Substantia nigra (tissue), 51 donors: ENCODE measurements at places on chromosomes 1 and 21.

DNA sequence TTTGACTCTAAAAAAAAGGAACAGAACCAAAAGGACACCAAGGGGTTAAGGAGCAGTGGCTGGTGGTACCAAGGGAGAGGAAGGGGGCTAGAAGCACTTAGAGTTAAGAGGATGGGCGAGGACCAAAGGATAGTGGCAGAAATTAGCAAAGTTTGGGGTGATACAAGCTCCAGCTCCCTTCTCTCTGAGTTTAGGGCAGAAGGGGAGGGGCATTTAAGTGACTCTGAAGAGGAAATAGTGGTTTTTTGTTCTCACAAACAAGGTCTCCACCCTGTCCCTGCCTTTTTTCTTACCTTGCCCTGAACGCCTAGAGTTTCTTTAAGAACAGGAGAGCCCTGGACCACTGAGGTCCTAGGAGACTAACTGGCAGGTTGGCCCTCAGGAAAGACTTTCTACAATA lies 3.3 kb downstream of the CDC42SE1 start:
- DNase-seq = no peak

GRCh38 chr1:153490272-153491051 lies 30.0 kb upstream of the S100A7 start:
- DNase-seq = peak; percentile 32

GRCh38 chr1:222554177-222554576 lies 6.3 kb upstream of the HHIPL2 start:
- DNase-seq = no peak

GRCh38 chr1:13730751-13731482 lies 30.9 kb downstream of the PRDM2 start:
- no peak for DNase-seq
